ENCODE measurements at places on chromosomes 7 and 10.

- no peak for DNase-seq
Measured at GRCh38 chr10:3961082-3961481, 176.1 kb upstream of the KLF6 start.

- DNase-seq = no peak
Measured at GRCh38 chr7:83394776-83395175, 232.1 kb upstream of the PCLO start.

GRCh38 chr7:138072726-138073125 is 3.5 kb upstream of the AKR1D1 start:
- DNase-seq = no peak

DNA sequence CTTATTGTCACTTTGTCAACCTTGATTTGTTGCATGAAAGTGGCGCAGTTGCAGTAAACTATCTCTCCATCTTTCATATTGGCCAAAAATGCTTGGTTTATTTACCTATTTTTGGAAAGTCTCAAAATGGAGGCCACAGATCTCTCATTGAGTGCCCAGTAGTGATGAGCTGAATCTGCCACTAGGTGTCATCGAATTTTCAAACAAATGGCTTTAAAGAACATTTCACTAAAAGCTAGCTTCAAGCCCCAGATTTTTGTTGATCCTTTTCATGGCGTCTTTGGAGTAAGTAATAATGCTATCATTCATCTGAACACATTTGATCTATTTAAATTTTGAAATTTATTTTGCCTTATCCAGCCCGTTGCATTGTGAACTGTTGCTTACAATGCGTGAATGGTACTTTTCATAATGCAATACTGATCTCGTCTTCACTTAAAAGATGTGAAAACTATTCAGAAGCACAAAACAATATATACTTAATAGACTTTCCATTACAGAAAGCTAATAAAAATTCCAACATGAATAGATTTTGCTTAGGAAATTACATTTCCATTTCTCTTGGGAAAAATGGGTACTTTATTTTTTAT is 236.2 kb downstream of the DNAJB9 start:
- no peak for DNase-seq

- no peak for DNase-seq
Measured at GRCh38 chr7:52741670-52742290, 293.7 kb upstream of the POM121L12 start.

DNA sequence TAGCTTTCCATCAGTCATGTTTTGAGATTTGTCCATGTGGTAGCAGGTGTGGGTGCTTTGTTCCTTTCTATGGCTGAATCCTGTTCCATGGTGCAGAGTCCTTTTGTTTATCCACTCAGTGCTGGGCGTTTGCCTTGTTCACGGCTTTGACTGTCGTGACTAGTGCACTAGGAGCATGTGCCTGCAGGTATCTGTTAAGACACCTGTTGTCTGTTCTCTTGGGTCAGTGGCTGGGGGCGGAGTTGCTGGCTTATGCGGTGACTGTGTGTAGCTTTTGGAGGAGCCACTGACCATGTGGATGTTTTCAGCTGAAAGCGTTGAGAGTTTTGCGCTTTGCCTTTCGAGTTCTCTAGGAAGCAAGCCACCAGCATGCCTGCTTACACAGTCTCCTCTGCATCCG is 573.1 kb upstream of the FOXK1 start:
- DNase-seq = no peak

- no peak for DNase-seq
Measured at GRCh38 chr7:117774943-117775342, 98.3 kb downstream of the CTTNBP2 start.

- no peak for DNase-seq
Measured at GRCh38 chr10:127089446-127089845, 106.9 kb downstream of the INSYN2A start.

GRCh38 chr7:24255139-24255538 is 28.9 kb upstream of the NPY start:
- no peak for DNase-seq

DNA sequence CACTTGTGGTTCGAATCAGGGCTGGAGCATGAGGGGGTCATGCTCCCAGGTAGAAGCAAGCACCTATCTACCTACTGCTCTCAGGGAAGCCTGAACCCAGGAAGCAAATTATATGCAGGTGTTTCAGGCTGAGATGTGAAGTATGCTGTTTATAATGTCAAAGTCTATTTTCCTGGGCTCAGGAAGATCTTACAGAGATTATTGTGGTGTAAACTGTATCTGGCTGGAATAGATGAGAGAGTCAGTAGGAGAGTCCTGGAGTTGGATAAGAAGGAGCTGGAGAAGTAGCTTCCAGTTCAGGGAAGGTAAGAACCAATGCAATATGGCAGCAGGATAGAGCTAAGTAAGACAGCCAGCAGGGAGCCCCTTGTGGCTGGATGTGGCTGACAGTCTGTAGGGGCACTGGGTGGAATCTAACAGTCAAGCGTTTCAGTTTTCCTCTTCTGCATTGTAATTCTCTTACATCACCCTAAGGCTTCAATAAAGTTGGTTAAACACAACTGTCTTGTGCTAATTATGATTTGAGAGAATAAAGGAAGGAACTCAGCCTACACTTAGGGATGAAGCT is 105.9 kb upstream of the EEPD1 start:
- no peak for DNase-seq

DNA sequence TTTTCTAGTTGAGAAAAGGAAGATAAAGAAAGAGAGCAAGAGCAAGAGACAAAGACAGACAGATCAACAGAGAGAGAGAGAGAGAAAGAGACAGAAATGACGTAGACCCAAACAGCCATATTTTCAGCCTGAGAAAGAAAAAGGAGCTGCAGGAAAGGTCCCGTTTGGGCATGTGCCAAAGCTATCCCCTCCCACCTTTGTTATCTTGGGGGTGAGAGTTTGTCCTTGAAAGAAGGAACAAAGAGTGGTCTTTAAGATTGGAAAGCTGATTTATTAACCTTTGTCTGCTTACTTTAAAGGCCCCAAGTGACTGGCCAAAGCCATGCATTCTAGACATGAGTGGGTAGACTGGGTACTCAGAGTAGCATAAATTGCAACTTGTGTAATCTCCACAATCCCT is 98.2 kb downstream of the AOAH start:
- DNase-seq = no peak

DNA sequence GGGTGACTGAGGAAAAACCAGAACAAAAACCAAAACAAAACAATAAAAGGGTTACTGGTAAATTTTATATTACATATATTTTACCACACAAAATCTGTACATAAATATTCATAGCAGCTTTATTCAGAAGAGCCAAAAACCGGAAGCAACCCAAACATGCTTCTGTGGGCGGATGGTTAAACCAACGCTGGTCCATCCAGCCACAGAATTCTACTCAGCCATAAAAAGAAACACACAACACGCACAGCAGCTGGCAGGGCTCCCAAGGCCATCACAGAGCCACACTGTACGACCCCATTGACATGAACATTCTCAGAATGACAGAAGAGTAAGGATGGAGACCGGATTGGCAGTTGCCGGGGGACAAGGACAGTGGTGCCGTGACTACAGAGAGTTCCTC is 83.6 kb downstream of the PROSER2 start:
- DNase-seq = no peak

- DNase-seq = no peak
Measured at GRCh38 chr10:7351894-7352293, 58.9 kb downstream of the SFMBT2 start.

DNA sequence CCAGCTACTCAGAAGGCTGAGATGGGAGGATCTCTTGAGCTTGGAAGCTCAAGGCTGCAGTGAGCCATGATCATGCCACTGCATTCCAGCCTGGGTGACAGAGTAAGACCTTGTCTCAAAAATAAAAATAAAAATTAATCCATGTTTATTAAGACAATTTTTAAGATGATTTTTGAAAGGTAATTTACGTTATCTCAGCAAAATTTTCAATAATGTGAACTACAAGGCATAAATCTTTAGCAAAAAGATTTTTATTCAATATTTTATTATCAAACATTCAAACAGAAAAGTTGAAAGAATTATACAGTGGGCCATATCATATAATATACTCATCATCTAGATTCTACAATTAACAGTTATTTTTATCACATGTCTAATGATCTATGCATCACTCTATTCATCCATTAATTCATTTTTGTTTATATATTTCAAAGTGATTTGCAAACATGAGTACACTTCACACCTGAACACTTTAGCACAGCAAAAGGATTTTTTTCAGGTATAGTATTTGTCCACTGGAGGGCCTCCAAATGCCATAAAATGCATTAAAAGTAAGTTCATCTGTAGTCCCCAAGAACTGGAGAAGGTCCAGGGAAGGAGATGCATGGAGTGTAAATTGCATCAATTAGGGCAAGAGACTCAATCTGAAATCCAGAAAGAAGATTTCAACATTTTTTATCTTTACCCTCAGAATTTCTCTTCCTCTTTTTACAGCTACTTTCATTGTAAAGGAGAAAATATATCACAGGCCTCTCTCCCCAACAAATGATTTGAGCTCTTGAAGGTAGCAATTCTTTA is 38.6 kb upstream of the RSBN1L start:
- DNase-seq = no peak

GRCh38 chr10:99084161-99084560 is 151.5 kb downstream of the HPSE2 start:
- no peak for DNase-seq

- DNase-seq = no peak
Measured at GRCh38 chr10:106396192-106396591, 768.3 kb downstream of the SORCS1 start.

DNA sequence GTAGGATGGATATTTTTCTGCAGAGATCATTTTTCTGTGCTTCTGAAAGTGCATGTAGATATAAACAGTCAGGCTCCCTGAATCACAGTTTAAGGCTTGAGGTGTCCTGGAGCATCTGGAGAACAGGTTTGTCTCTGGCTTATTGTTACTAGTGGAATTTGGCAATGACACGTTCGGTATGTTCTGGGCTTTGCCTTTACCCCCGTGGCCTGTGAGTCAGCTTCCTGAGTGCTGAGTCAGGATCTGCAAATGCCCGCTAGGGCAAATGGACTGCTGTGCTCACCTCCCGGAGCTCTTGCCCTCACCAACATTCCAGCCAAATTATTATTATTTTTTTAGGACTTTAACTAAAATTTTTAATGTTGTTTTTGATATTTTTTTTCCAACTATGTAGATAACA is 192.5 kb upstream of the PRSS1 start:
- no peak for DNase-seq

- DNase-seq = no peak
Measured at GRCh38 chr7:47066976-47067614, 514.8 kb downstream of the TNS3 start.

GRCh38 chr7:99672573-99672972 is 7.2 kb downstream of the CYP3A5 start:
- DNase-seq = no peak

GRCh38 chr7:19561121-19561805 is 147.6 kb downstream of the POLR1F start:
- DNase-seq = no peak

DNA sequence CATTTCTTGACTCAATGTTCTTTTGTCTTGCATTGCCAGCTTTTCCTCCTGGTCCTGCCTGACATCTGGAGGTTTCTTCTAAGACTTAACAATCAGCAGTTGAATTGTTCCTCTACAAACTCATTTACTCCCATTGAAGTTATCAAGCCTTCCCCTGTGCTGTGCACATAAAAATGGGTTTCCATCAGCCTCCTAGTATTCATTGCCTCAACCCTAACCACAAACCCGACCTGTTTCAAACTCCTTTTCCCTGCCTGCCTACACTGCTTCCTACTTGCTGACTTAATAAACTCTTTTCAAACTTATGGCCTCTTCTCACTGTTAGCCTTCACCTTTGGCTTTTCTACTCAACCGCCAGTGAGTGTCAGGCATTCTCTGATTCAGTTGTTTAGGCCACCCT is 9.4 kb upstream of the CDK6 start:
- no peak for DNase-seq

DNA sequence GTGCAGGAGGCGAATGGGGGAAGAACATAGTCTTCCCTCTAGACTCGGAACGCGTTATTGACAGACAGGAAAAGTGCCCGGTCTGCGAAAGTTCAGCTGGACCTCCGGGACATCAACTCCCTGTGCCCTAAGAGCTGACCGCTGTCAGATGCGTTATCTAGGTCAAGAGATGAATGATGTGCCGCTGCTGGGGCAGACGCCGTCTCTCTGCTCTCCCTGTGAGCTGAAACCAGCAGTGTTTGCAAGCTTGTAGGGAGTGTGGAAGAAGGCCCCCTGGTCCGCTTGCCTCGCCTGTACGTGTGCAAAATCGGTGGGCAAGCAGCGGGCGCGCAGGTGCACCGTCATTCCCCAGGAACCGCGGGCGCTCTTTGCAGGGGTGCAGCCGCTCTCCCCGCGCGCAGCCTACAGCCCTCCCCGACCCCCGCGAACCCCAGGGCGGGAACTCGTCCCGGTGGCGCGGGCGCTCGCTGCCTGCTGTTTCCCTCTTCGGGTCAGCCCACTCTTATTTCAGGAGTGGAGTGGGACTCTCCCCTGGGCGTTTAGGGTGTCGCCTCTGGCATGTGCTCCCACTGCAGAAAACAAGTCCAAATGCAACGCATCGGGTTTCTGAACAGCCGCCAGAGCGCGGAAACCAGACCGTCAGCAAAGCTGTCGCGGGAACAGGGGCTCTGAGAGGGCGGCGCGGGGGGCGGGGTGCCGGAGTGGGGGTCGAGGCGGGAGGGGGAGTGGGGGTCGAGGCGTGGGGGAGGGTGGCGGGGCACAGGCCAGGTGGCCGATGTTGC is 1.8 kb upstream of the PFKFB3 start:
- peak; percentile 31 for DNase-seq

DNA sequence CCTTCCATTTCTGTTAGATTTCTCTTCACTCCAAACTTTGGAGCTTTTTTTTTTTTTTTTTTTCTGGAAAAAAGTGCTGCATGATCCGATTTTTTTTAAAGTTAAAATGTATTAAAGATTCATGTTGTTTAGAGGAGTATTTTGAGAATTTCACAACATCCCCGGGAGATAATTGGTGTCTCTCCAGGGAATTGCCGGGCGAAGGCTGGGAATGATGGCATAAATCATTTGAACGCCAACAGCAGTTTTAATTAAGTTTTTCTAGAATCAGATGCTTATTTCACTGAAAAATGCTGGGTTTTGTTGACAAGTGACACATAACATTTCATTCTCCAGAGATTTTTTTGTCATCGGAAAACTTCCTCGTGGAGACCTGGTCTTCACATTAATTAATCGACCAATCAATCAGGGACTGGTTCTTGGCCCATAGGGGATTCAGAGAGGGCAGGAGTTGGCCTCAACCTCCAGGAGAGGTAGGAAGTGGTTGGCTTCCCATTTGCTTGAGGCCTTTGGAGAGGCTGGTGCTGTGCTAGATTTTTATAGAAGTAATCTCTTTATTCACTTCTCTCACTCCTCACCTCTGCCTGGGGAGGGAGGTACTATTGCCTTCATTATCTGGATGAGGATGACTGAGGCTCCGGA is 439.4 kb downstream of the TYW1 start:
- no peak for DNase-seq

GRCh38 chr10:89532476-89532875 is 2.9 kb downstream of the SLC16A12 start:
- DNase-seq = no peak

DNA sequence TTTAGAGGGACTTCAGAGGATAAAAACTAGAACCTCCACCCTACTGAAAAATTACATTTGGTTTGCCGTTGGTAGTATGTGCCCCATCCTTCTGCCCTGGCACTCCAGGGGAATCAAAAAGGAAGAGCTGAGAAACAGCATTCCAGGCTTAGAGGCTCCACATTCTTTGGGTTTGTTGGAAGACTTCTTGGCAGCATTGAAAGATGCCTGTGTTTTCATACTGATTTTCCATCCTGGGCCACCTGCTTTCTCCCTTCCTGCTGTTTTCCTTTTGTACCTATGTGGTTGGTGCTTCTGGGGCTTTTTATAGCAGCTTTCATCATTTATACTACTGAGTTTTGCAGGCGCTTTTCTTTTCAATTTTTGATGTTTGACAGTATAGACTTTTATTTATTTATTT is 61.7 kb downstream of the AUTS2 start:
- no peak for DNase-seq

All from T-helper 2 cell treated with Interferon-gamma antibody and Interleukin-4, amounts not matched to agents 5 μg/mL and 100 μg/mL, for 36 hours (primary cell).